ENCODE measurements at places on chromosomes 5 and 9.

DNA sequence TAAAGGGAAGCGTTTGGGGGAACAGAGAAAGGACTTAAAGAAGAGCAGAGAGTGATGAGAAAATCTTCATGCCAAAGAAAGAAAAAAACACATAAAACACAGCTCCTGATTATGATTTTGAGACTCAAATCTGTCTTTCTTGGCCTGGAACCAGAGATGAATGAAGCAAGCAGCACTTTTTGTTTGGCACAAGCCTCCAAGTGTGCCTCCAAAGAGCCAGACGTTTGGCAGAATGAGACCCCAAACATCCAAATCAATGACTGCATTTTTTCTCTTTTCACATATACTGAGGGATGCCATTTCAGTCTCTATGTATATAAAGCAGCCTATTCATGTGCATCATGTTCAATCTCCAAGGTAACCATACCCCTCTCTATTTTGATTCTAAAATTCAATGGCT lies 424.2 kb downstream of the TUSC1 start:
- DNase-seq, result no peak

DNA sequence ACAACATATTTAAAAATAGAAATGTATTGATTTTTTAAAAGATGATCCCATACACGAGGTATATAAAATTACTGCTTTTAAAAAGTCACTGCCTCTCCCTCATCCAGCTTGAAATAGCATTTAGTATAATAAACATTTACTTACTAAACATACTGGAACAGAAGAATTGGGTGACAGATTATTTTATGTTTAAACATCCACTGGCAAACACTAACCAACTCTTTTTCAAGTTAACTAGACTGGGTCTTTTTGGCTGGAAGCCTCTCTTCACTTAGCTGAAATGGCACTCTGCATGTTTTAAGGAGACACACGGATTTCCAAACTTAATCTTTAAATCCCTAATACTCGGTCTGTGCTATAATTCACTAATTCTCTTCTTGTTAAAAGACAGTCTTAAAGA lies 19.0 kb downstream of the CTXN3 start:
- DNase-seq, result no peak

GRCh38 chr5:6861036-6861435 lies 147.8 kb downstream of the TENT4A start:
- DNase-seq, result no peak

DNA sequence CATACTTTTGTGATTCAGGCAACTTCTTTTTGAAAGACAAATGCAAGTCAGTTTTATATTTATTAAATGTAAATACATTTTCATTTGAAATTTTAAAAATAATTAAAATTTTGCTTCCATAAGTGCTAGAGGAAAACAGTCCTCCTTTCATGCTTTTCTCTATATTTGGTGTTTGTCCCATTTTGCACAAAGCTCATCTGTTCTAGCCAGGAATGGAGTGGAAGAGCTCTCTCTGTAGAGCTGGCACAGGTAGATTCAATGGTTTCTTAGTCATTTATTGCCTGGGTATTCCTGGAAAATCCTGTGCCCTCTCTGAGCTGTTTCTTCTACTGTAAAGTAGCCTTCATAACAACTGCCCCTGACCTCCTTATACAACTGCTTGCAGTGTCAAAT lies 267.6 kb upstream of the HAPLN1 start:
- no peak for DNase-seq

- DNase-seq, result no peak
These were observed 279.6 kb upstream of the FTMT start for GRCh38 chr5:121572061-121572460.

GRCh38 chr9:19429595-19429994 lies 20.8 kb downstream of the ACER2 start:
- DNase-seq, result no peak
